ENCODE measurements at places on chromosomes 13 and 19. TPM values are rescaled to one million over a fixed set of nuclear protein-coding genes. Genes with fewer than 3 reads are reported as not detected.

ZNF155 gene
- 3.4 TPM for polyA plus RNA-seq

C19orf47 gene
- polyA plus RNA-seq: 13.8 TPM

RCBTB2 gene
- polyA plus RNA-seq: 15.0 TPM

KLK14 gene
- 0.31 TPM for polyA plus RNA-seq

ZNF8 gene
- polyA plus RNA-seq: 1.6 TPM

CCDC169 gene
- 0.22 TPM for polyA plus RNA-seq

OR10H1 gene
- not detected for polyA plus RNA-seq

DCT gene
- 0.02 TPM for polyA plus RNA-seq

PSPN gene
- 0.79 TPM for polyA plus RNA-seq

SYNE4 gene
- polyA plus RNA-seq: 2.7 TPM

MAP4K1 gene
- 7.3 TPM for polyA plus RNA-seq

VPS36 gene
- polyA plus RNA-seq: 23.4 TPM

ZNF235 gene
- polyA plus RNA-seq: 1.2 TPM

TUBA3C gene
- polyA plus RNA-seq: not detected

CXCL17 gene
- 107 TPM for polyA plus RNA-seq

OR7C1 gene
- 0.01 TPM for polyA plus RNA-seq

NUFIP1 gene
- 1.8 TPM for polyA plus RNA-seq

NKPD1 gene
- polyA plus RNA-seq: 0.61 TPM

FFAR1 gene
- polyA plus RNA-seq: not detected

ZBTB32 gene
- polyA plus RNA-seq: 0.18 TPM

ZNF229 gene
- 1.5 TPM for polyA plus RNA-seq

KASH5 gene
- polyA plus RNA-seq: not detected

TMIGD2 gene
- polyA plus RNA-seq: 0.31 TPM

DACT3 gene
- 1.1 TPM for polyA plus RNA-seq
